ENCODE measurements at places on chromosomes 13 and 19.

GRCh38 chr13:50187352-50188029, 172.2 kb downstream of the KCNRG start:
- no peak for DNase-seq

DNA sequence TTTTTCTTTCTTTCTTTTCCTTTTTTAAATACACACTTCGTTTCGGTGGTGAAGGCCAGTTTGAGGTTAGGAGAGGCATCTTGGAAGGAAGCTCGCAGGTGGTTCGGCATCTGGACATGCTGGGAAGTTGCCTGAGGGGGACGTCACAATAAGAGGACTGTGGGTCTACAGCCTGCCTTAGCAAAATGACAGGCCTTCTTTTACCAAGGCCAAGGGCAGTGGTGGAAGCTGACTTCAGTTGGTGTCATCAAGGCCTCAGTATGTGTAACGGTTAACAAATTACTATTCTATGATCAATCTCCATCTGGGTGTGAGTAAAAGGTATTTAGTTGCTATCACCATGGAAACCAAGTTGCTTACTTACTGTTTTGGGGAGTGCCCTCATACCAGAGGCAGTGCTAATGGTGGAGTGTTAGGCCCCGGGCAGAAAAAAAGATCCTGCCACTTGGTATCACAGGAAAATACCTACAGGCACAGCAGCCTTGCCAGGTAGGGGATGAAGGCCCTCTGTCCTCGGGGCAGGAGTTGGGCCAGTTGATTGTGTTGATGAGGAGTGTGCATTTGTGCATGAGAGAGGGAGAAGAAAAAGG, 10.3 kb downstream of the ACTN4 start:
- no peak for DNase-seq

GRCh38 chr13:51341232-51341631, 1.7 kb downstream of the SERPINE3 start:
- no peak for DNase-seq

GRCh38 chr19:10544242-10544752, 593 bp downstream of the ATG4D start:
- no peak for DNase-seq

DNA sequence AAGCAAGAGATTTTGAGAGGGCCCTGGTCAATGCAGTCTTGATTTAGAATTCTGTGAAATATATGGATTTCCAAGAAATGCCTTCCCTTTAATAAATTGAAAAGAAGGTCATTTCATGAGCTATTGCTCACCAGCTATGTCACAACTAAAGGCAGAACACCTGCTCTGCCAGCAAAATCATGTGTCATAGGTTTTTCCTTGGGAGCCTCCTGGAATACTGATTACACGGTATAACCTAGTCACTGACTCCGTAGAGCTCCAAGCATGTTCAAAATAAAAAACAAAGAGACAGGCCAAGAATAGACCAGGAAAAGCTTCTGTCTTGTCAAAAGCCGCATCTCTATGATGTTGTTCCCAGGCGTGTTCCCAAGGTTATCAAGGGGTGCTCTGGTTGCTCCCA, 45.5 kb downstream of the HSPH1 start:
- DNase-seq = no peak

- DNase-seq = no peak
Measured at GRCh38 chr19:18218600-18218999, 7.6 kb downstream of the PDE4C start.

- no peak for DNase-seq
Measured at GRCh38 chr19:615619-616018, 17.7 kb downstream of the POLRMT start.

DNA sequence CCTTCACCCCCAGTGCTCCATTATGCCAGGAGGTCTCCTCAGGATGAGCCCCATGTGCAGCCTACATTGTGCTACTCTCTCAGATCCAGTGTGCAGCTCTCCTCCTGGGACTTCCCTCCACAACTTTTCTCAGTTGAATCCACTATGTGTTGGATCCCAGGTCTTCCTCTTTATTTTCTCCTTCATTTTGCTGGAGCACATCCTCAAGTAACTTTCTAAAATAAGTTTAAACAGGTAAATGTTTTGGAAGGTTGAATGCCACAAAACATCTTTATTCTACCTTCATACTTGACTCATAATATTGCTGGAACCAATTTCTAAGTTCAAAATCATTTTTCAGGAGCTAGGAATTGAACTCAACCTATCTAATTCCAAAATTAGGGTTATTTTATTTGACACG, 52.1 kb downstream of the C13orf46 start:
- DNase-seq = no peak

GRCh38 chr19:35751839-35752745, 3.7 kb downstream of the LIN37 start:
- no peak for DNase-seq

GRCh38 chr13:20311022-20311421, 78.9 kb upstream of the GJB6 start:
- no peak for DNase-seq

GRCh38 chr19:49224879-49225278, 67.3 kb downstream of the TRPM4 start:
- DNase-seq = no peak

DNA sequence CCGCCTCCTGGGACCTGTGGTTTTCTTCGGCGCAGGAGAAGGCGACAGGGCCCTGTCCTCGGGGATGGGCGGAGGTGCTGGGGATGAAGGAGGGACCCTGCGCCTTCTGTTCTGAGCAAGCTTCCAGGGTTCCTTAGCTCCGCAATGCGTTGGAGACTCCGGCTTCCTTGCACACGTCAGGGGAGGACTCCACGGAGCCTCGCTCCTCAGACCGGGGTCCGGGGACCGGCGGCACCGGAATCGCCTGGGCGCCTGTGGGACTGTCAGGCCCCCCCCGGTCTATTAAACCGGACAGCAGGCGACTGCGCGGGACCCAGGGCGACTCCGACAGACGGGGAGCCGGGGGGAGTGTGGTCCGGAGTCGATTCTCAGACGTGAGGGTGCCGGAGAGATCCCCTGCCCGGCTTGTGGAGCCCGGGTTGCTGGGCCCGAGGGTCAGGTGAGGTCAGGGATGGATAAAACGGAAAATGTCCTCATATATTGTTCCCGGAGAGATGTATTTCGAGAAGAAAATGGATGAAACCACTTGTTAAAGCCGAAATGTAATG, 227.4 kb downstream of the TEX29 start:
- DNase-seq = no peak

DNA sequence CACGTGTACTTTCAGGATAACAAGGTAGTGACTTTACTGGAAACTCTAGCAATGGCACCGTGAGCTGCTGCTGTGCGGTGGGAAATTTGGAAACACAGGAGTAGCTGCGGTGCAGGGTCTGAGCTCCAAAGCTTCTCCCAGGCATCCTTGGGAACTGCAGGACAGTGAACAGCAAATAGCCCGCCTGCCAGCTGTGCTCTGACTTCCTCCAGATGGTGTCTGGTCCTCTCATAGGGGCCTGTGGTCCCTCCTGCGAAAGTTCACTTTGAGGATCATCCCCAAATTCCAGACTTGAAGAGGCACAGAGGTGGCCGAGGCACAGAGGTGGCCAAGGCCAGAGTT, 287.3 kb upstream of the MAB21L1 start:
- DNase-seq = no peak

Measured in activated naive CD4-positive, alpha-beta T cell (primary cell).